ENCODE measurements at places on chromosomes 11 and 22.
A peak's percentile ranks its signal among the peaks of the same experiment; 100 is the strongest.

- no peak for DNase-seq
These were observed 130.4 kb downstream of the UVRAG start for GRCh38 chr11:75945446-75945845.

- no peak for DNase-seq
These were observed 8.0 kb upstream of the POU2F3 start for GRCh38 chr11:120231963-120232362.

DNA sequence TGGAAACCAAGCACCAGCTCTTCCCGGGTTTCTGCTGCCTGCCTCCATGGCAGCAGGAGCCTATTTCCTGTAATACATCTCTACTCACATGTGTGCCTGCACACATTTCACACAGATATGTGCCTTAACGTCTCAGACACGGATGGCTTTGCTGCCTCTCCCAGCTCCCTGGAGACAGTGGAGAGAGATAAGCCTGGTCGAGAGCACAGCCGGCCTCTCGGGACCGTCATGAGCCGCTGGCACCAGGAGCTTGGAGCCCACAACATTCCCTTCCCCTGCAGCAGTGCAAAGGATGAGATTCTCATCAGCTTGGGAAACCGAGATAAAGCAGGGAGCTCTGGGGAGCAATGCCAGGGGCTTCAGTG lies 587.7 kb downstream of the BRD1 start:
- DNase-seq = no peak

GRCh38 chr11:1391165-1392075 lies 1.7 kb downstream of the BRSK2 start:
- peak; percentile 16 for DNase-seq

DNA sequence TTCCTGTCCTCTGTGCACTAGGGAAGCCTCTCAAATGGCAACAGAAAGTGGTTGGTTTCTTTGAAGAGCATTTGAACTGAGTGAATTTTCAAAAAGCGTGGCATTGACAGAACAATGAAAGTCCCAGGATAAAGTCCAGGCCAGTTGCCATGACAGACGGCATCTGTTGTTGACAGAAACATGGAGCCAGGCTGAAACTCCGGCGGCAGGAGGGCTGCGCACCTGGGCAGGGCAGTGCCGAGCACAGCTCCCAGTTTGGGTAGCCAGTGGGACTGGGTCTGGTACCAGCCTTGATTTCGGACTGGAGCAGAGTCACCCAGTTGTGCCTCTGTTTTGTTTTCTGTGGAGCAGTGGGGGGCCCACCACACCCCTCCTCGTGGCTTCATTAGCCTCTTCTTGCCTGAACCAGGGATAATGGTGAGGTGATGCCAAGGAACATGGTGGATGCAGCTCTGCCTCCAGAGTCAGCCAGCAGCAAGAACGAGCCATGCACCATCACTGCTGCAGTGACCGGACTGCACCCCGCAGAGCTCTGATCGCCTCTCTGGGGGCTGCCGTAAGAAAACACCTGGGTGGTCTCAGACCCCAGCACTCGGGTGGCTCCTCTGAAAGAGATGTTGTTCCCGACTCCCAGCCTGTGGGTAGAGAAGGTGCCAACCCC lies 9.8 kb upstream of the SEPTIN5 start:
- DNase-seq = no peak

- DNase-seq = no peak
These were observed 79.0 kb downstream of the CACNA1I start for GRCh38 chr22:39649500-39650089.

- no peak for DNase-seq
These were observed 5.8 kb downstream of the MAPK8IP2 start for GRCh38 chr22:50606165-50606945.

DNA sequence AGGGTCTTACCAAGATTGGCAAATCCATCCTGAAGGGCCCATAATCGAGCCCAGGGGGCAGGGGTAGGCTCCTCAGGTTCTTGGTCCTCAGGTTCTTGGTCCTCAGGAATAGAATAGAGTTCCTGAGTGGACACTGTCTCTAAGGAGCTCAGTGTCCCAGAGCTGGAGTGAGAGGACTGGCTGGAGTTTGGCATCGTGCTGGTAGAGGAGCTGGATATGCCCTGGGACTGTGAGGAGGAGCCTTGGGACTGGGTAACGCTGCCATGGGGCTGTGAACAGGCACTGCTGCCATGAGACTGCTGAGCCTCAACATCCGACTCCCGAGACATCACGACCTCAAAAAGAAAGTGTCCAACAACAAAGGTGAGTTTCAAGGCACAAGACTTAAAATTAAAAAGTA lies 7.2 kb downstream of the CHEK2 start:
- DNase-seq = no peak

DNA sequence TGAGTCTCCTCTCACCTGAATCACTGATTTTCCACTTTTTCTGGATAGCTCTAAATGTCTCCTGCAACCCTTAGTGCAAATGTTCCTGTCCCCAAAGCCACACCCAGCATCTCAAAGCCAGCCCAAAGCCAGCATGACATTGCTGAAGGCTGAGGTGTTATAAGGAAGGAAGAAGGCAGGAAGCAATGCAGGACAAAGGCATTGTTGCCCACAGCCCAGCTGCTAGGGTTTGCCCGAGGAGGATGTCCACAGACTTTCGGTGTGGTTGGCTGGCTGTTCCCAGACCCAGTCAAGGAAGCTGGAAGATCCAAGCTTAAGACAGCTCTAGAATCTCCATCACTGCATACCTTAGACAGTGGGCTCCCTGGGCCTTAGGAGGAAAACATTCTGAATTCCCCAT lies 23.5 kb downstream of the CHST1 start:
- no peak for DNase-seq

GRCh38 chr11:71211631-71212030 lies 40.7 kb downstream of the SHANK2 start:
- DNase-seq = no peak

DNA sequence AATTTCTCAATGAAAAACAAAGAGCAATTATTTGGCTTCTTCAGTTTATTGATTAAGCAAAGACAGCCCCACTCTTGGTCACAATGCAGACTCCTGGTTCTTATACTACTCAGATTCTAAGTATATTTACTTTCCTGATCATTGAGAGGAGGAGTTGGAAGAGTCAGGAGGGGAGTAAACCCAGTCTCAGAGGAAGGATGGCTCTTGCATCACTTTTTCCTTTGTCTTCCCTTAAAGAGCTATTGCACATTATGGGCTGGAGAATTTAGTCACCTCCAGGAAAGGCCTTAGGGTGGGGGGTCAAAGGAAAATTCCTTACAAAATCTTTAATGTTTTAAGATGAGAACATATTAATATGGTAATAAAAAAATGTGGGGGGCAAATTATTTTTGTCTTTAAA lies 8.1 kb downstream of the SLC17A6 start:
- no peak for DNase-seq

DNA sequence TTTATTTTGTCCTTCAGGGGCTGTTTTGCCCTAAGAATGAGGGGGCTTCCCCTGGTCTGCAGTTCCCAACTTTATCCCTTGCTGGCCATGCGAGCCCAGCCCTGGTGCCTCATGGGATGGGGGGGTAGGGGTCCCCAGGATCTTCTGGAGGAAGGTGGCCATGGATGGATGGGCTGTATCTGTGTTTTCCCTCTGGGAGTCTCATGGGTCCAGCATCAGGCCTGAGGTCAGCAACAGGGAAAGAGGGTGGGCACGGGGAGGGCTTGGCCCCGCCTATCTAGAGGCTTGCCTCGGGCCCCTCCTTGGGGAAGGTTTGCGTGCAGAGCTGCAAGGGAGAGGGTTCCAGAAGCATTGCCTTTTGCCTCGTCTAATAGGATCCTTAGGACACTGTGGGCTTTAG lies 10.8 kb upstream of the ADORA2A start:
- no peak for DNase-seq

GRCh38 chr11:126408901-126409619 lies 53.6 kb downstream of the ST3GAL4 start:
- DNase-seq = no peak

GRCh38 chr11:31045335-31045734 lies 324.2 kb downstream of the DCDC1 start:
- no peak for DNase-seq

GRCh38 chr22:47374901-47375575 lies 612.6 kb downstream of the TBC1D22A start:
- no peak for DNase-seq

DNA sequence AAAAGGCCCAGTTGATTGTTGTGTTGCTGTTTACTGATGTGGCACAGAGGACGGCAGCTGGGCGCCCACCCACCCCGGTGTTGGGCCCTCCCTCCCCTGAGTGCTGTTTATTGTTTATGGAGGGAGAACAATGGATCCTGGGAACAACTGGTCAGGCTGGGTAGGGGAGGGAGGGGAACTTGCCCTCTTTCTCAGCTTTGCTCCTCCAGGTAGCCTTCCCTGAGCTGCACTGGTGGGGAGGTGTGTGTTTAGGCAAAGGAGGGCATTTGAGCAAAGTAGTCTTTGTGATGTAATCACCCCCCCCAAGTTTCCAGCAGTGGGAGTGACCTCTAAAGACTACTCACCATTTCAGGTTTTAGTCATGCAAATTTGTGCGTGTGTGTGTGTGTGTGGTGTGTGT lies 1035.3 kb downstream of the NTM start:
- DNase-seq = peak; percentile 91

- no peak for DNase-seq
These were observed 14.9 kb upstream of the ELFN2 start for GRCh38 chr22:37442135-37442534.

Measured in NCI-H748 treated with DMSO at 0.1 percent for 48 hours (cell line).